Occipital lobe (tissue), 3 donors: ENCODE measurements at places on chromosomes 6 and 20. TPM values are rescaled to one million over a fixed set of nuclear protein-coding genes. Genes with fewer than 3 reads are reported as not detected.

DNA sequence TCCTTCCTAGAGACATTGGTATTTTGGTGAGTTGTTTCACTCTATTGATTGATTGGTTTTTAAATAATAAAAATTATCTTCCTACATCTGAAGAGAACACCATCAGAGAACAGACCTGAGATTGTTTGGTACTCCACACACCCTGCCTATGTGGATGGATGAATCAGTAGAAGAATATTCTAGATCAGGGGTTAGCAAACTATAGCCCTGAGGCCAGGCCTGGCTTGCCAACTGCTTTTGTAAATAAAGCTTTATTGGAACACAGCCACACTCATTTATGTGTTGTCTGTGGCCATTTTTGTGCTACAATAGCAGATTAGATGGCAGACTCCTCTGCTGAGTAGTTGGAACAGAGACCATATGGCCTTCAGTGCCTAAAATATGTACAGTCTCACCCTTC lies 139.6 kb upstream of the INSM1 start:
- no peak for DNase-seq

GRCh38 chr6:94005835-94006234 lies 586.5 kb upstream of the EPHA7 start:
- DNase-seq, result no peak

GRCh38 chr20:50191544-50192363 lies 1.1 kb downstream of the CEBPB start:
- DNase-seq, result peak; percentile 47

DNA sequence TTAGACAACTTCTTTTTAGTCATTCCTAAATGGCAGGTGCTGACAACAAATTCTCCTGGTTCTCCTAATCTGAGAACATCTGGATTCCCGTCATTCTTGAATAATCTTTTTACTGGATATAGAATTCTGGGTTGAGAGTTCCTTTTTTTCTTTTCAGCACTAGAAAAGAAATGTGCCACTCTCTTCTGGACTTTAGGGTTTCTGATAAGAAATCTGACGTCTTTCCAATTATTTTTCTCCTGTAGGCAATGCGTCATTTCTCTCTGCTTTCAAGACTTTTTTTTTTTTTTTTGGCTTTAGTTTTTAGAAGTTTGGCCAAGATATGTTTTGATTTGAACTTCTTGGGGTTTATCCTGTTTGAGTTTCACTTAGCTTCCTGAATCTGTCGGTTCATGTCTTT lies 66.1 kb upstream of the RNF24 start:
- DNase-seq, result no peak

DNA sequence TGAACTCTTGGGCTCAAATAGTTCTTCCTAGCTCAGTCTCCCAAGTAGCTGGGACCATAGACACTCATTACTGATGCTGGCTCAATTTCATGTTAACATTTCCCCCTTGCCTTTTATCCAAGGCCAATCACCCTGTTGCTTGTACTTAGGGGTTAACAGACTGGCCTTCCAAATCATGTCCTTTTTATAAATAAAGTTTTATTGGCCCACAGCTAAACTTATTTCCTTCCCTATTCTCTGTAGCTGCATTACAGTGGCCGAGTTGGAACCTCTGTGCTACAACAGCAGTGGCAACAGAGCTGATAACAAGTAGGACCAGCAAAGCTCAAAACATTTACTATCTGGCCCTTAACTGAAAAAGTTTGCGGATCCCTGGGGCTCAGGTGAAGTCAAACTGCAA lies 109.8 kb downstream of the ZFP64 start:
- DNase-seq, result no peak

DNA sequence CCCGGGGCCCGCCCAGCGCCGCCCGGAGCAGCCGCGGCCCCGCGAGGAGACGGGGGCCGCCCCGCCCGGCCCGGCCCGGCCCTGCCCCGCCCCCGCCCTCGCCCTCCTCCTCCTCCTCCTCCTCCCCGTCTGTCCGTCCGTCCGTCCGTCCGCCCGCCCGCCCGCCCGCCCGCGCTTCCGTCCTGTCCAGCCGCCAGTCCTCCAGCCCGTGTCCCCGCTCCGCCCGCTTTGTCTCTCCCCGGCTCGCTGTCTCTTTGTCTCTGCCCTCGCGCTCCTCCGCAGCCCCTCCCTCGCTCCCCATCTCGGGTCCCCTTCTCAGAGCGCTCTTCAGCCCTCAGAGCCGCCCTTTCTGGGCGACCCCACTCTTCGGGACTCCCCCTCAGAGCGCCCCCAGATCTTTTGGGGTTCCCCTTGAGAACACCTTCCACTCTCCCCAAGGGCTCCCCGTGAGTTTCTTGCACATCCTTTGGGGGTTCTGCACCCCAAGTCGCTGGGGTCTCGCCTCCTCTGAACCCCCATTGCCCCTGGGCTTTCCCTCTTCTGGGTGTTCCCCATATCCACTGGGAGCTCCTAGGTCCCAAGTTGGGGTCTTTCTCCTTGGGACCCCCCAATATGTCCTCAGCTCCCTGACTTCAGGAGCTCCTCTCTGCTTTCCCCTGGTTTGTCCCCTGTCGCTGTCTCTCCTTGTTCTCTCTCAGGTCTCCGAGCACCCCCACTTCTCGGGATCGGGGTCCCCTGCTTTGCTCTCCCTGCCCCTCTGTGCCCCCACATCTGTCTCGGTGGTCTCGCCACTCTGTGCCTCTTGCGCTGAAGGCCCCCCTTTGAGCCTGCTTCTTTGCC lies 79.5 kb upstream of the MYL9 start:
- DNase-seq, result peak; percentile 54

- no peak for DNase-seq
Observed at GRCh38 chr20:22180244-22180643, 404.1 kb downstream of the FOXA2 start.

GRCh38 chr6:47157653-47158219 lies 115.6 kb upstream of the ADGRF1 start:
- DNase-seq, result no peak

DNA sequence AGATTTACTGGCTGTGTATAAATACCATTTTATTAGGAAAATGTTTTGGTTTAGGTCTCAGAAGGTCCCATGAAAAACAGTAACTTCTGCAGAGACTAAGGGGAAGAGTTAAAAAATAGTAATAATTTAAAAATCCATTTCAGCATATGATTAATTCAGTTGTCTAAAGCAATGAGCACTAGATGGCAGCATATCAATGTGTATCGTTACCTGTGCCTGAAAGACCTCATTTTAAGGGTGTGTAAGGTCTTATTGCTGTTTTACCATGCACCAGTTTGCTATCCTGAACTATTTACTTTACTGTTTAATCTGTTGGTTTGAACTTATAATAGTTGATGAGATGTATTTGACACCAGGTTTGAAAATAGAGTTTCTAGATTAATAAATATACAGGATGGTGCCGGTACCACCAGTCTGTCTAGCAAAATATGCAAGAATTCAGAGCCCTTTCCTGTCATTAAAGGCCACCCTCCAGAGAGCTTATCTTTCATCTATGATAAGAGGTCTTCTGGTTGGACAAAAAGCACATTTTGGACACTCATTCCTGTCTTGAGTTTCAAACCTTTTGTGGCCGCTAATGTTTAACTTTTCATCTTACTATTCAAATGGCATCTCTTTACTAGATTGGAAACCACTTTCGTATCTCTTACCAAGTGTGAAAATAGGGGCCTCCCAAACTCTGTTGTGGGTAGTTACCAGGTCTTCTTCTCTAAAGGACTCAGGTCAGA lies 8.9 kb upstream of the AHI1 start:
- no peak for DNase-seq

The ZNF334 gene
- 13.6 TPM for total RNA-seq

- no peak for DNase-seq
Observed at GRCh38 chr6:153216789-153217188, 85.7 kb upstream of the RGS17 start.

The OPRL1 gene
- total RNA-seq, result 14.3 TPM

The RFX6 gene
- total RNA-seq, result not detected

The NRN1 gene
- 17.9 TPM for total RNA-seq

DNA sequence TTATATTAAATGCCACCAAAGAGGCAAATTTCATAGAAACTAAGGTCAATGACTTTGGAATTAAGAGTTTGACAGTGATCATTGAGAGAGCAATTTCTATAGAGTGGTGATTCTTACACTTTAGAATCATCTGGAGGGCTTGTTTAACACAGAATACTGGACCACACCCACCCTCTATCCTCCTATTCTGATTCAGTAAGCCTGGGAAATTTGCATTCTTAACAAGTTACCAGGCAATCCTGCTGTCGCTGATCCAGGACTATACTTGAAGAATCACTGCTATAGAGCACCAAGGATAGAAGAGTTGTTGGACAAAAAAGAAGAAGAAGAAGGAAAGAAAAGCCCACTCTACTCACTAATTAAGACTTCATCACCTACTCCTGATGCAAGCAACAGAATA lies 21.3 kb upstream of the TBX18 start:
- no peak for DNase-seq

The TUBB1 gene
- 0.47 TPM for total RNA-seq

DNA sequence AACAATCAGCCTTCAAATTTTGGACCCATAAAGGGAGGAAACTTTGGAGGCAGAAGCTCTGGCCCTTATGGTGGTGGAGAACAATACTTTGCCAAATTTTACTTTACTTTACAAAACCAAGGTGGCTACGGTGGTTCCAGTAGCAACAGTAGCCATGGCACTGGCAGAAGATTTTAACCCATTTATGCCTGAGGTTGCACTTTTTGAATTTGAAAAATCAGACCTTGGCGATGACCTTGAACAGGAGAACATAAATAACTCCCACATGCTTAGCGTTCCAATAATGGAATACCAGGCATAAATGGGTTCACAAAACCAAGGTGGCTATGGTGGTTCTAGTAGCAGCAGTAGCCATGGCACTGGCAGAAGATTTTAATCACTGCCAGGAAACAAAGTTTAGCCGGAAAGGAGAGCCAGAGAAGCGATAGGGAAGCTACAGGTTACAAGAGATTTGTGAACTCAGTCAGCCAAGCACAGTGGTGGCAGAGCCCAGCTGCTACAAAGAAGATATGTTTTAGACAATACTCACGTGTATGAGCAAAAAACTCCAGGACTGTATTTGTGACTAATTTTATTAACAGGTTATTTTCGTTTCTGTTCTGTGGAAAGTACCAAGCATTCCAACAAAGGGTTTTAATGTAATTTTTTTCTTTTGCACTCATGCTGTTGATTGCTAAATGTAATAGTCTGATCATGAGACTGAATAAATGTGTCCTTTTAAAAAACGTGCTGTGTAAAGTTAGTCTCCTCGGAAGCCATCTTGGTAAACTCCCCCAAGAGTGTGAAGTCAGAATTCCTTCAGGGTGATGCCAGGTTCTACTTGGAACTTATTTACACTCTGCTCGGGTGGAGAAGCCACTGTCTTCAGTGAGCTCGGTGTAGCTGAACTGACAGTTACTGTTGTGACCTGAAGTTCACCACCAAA lies 6.7 kb downstream of the SFT2D1 start:
- DNase-seq, result no peak

DNA sequence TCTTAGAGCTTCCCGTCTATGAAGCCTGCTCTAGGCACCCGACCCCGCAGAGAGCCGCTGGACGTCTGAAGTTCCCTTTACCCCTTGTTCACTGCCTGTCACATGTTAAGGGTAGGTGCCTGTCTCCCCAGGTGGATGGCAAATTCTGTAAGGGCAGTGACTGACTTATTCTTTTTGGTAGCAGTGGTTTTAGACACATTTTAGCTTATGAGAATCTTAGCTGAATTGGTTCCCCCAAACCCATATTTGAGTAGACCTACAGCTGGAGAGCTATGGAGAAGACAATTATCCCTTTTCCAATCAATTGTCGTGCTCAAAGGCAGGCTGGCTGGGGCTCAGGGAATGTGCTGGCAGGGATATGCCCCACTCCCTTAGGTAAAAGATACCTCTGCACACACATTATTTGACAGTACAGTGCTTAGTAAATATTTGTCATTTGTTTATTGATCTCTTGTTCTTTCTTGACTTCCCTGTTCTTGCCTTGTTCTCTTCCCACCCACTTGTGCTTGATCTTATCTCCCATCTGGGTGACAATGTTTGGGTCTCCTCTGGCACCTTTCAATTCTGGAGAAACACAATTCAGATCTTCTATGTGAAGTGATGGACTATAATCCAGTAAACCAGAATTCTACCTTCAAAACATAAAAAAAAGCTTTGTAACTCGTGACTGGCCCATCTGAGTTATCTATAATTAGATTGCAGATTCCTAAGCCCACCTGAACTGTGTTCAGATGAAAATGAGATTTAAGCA lies 114.3 kb upstream of the SLC2A12 start:
- DNase-seq, result no peak

The LRFN2 gene
- total RNA-seq, result 20.6 TPM

DNA sequence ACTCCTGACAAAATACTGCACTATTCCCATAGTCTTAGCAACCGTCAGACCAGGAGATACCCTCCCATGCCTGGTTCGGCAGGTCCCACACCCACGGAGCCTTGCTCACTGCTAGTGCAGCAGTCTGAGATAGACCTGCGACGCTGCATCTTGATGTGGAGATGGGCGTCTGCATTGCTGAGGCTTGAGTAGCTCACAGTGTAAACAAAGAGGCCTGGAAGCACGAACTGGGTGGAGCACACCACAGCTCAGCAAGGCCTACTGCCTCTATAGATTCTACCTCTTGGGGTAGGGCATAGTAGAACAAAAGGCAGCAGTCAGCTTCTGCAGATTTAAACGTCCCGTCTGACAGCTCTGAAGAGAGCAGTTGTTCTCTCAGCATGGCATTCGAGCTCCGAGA lies 25.4 kb downstream of the TMEM244 start:
- DNase-seq, result no peak

DNA sequence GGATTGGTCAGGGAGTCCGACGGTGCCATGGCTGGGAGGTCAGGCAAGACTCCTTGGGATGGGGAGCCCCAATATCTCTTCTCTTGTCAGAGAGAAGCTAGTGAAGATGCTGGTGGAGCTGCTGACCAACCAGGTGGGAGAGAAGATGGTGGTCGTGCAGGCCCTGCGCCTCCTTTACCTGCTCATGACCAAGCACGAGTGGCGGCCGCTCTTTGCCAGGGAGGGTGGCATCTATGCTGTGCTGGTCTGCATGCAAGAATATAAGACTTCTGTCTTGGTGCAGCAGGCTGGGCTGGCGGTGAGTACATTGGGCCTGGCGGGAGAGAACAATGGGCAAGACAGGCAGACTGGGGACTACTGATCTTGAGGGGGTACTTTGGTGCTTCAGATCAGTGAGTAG lies 10.9 kb downstream of the CUL9 start:
- no peak for DNase-seq

GRCh38 chr6:136757150-136757549 lies 35.1 kb downstream of the MAP3K5 start:
- DNase-seq, result no peak

The DLL1 gene
- total RNA-seq, result 11.9 TPM

GRCh38 chr6:139016337-139017213 lies 12.0 kb upstream of the ABRACL start:
- no peak for DNase-seq

- DNase-seq, result no peak
Observed at GRCh38 chr6:101058296-101058695, 177.2 kb upstream of the ASCC3 start.
